Spinal cord (tissue), 10 donors: ENCODE measurements at places on chromosomes 1 and 21.

DNA sequence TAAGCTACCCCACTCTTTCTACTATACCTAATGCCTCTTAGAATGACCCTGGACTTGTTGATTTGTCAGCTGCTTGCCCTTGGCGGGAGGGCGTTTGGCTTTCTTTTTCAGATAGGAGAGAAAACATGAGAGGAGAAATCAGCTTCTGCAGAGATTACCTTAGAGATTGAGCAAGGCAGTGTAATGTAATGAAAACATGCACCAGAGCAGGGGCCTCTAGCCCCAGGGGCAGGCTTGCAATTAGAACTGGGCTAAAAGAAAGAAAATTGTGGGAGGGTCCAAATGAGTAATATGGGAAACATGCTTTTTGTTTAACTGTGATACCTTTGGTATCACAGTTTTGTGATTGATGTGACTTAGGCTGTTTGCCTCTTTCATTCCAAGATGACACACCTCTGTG, 89.7 kb downstream of the PBX1 start:
- DNase-seq: no peak

GRCh38 chr1:158019171-158019868, 25.9 kb downstream of the KIRREL1 start:
- no peak for DNase-seq

GRCh38 chr1:42311897-42312296, 23.1 kb downstream of the FOXJ3 start:
- no peak for DNase-seq

DNA sequence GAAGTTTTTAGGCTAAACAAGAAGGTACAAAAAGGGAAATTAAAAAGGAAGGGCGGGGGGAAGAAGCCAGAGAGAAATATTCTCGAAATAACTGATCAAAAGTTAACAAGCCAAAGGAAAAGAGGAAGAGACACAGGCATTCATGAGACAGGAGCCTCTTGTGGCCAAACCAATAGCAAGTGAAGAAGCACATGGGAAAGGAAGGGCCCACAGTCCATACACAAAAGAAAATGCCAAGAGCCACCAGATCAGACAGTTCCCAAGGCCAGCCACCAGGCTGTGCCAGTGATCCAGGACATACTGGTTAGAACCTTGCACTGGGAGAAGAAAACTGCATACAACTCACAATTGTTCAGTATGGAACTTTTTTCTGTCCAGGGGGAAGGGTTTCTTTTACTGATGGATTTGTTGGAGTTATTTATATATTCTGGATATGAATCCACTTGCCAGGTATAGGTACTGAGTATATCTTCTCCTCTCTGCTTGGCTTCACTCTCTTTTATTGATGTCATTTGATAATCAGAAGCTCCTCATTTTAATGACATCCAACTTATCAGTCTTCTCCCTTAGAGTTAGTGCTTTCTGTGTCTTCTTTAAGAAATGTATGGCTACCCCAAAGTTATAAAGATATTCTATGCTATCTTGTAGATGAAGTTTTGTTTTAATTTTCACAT, 76.8 kb downstream of the CD46 start:
- DNase-seq: peak; percentile 73

GRCh38 chr1:95731466-95731865, 497.5 kb downstream of the RWDD3 start:
- DNase-seq: no peak

DNA sequence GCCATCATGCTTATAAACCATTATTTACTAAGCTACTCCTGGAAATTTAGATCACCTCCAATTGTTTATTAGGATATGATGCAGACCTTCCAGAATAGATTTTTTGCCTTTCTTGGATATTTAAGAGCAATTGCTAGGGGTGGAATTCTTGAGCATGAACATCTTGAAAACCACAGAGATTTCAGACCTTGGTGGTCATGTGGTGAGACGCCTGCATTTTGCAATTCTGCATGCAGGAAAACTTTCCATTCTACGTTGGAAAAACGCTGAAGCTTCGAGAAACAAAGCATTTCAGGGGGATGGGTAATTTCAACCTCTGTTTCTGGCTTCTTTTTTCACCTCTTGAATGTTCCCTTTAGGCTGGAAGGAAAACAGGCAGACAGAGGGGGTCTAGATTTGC, 596.3 kb downstream of the KIF26B start:
- DNase-seq: no peak

DNA sequence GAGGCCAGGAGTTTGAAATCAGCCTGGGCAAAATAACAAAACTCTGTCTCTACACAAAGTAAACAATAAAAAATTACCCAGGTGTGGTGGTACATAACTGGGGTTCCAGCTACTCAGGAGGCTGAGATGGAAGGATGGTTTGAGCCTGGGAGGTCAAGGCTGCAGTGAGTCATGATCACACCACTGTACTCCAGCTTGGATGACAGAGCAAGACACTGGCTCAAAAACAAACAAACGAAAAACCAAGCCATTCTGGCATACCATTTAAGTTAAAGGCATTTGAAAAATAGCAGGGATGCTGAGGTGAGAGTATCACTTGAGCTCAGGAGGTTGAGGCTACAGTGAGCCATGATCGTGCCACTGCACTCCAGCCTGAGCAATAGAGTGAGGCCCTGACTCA, 5.3 kb upstream of the ALDH9A1 start:
- DNase-seq: no peak

DNA sequence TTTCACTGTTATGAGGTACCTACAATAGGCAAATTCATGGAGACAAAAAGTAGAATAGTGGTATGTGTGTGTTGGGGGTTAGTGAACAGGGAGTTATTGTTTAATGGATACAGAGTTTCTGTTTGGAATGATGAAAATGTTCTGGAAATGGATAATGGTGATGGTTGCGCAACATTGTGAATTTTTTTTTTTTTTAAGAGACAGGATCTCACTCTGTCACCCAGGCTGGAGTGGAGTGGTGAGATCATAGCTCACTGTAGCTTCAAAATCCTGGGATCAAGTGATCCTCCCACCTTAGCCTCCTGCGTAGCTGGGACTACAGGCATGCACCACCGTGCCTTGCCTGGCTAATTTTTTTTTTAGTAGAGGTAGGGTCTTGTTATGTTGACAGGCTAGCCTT, 34.5 kb upstream of the TRABD2B start:
- no peak for DNase-seq
